Activated CD4-positive, alpha-beta T cell treated with anti-CD3 and anti-CD28 coated beads, Interleukin-2, Interleukin-4, amounts not matched to agents 100 ng/mL and 50 ng/mL, durations not matched to agents 16 hours and 8 hours (primary cell): ENCODE measurements at places on chromosomes 6 and 20.

GRCh38 chr6:105099371-105099770 lies 80.4 kb downstream of the POPDC3 start:
- DNase-seq, result no peak

DNA sequence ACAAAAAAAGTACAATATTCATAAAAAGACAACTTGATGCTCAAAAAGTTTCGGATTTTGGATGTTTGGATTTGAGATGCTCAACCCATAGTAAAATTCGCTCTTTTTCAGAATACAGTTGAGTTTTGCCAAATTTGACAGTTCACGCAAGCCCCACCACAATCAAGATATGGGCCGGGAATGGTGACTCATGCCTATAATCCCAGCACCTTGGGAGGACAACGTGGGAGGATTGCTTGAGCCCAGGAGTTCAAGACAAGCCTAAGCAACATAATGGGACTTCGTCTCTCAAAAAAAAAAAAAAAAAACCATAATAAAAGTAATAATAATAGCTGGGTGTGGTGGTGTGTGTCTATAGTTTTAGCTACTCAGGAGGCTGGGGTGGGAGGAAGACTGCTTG lies 51.3 kb downstream of the PHF20 start:
- no peak for DNase-seq

GRCh38 chr6:195861-196360 lies 96.4 kb upstream of the DUSP22 start:
- DNase-seq, result peak; percentile 47

DNA sequence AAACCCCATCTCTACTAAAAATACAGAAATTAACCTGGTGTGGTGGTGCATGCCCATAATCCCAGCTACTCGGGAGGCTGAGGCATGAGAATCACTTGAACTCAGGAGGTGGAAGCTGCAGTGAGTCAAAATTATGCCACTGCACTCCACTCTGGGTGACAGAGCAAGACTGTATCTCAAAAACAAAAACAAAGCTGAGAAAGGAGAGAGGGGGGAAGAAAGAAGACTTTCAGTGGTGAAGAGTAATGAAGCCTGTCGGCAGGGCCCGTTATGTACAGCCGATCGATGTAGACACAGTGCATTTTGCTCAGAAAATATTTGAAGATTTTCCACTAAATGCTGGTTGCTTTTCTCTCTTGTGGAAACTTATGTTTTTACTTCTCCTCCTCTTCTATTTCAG lies 13.8 kb downstream of the VAPB start:
- DNase-seq, result no peak

GRCh38 chr6:129567374-129567773 lies 142.6 kb downstream of the ARHGAP18 start:
- DNase-seq, result peak; percentile 19

DNA sequence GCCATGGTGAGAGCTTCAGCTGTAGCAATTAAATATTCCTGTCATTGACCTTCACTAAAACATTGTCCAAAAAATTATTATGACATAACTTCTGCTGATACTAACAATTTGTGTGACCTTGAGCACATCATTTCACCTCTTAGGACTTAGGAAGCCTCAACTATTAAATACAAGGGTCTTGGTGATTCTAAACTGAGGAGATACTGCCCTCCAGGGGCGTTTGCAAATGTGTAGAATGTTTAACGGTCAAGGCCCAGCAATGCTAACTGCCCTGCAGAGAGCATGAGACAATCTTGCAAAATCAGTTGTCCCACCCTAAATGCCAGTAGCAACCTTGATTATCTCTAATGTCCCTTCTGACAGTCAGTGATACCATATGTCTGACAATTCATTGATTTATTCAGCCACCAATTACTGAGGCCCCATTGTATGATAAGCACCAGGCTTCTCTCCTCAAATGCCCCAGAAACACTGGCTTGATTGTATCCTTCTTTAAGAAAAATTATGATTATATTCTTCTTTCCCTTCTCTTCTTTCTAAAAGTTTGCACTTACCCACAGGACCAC lies 284.1 kb upstream of the PLN start:
- no peak for DNase-seq
